ENCODE measurements at places on chromosomes 11 and 22.

GRCh38 chr11:76641905-76642304, 28.6 kb downstream of the LRRC32 start:
- DNase-seq: no peak

GRCh38 chr11:5928811-5929210, 13.2 kb upstream of the OR56A3 start:
- no peak for DNase-seq

DNA sequence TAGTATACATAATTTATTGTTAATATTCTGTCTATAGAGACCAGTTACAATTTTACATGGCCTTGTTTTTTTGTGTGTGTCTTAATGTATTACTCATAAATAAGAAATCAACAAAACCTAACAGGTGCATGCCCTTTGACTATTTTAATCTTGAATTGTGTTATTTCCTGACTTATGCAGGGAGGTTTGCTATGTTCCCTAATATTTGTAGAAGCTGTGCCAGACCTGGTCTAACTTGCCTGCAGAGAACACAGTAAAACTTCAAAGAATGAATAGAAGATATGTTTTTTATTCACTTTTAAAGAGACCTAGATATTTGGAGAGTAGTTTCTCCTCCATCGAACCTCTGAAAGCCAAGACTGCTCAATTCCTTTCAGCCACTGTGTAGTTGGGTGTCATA, 234.7 kb downstream of the LUZP2 start:
- no peak for DNase-seq

DNA sequence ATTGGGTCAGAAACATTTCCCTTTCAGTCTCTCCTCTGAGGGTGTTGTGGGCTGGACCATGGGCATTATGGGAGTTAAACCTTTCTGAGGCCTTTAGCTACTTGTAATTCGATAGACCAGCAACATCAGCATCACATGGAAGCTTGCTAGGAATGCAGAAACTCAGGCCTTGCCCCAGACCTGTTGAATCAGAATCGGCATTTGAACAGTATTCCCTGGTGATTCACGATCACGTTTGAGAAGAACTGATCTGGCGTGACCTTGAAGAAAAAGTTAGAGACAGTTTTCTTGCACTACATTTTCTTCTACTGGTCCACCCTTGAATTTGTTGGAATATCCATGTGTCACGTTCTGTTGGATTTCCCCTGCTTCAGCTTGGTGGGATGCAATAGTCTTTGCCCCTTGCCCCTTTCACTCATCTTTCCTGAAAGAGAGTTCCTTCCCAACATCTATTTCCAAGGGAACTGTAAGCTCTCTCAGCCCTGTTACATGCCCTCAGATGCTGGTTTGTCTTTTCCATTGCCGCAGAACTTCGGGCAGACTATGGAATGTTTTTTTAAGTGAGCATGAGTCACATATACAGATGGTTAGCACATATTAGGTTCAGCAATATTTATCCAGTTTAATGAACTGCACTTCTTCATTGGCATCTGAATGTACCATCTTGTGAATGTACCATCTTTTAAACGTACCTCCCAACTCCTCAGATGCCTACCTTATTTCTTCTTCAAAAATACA, 23.9 kb downstream of the EHF start:
- no peak for DNase-seq

- no peak for DNase-seq
Observed at GRCh38 chr22:47105085-47105484, 342.6 kb downstream of the TBC1D22A start.

- no peak for DNase-seq
Observed at GRCh38 chr11:13128354-13128753, 119.2 kb downstream of the RASSF10 start.

- DNase-seq: no peak
Observed at GRCh38 chr22:34255042-34255441, 334.8 kb upstream of the LARGE1 start.

DNA sequence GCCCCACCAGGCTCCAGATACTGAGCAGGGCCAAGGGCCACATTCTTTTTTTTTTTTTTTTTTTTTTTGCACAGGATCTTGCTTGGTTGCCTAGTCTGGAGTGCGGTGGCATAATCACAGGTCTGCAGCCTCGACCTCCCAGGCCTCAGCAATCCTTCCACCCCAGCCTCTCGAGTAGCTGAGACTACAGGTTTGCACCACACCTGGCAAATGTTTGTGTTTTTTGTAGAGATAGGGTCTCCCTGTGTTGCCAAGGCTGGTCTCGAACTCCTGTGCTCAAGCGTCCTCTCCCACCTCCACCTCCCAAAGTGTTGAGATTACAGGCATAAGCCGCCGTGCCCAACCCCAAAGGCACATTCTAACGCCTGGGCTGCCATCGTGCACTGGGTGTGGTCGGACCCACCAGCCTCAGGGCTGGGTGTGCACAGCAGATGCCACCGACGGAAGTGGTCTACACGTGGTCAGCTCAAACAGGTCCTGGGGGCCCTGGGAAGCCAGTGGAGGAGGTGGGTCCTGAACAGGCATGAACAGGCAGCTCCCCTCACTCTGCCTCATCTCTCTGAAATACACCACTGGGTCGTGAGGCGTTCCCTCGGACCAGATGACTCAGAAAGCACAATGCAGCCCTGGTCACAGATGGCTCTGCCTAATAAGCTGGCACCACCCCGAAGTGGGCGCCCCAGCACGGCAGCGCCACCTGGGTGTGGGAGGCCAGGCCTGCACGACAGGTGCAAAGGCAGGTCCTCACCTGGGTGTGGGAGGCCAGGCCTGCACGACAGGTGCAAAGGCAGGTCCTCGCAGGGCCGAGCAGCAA, 5.1 kb upstream of the B4GALNT4 start:
- peak; percentile 91 for DNase-seq

DNA sequence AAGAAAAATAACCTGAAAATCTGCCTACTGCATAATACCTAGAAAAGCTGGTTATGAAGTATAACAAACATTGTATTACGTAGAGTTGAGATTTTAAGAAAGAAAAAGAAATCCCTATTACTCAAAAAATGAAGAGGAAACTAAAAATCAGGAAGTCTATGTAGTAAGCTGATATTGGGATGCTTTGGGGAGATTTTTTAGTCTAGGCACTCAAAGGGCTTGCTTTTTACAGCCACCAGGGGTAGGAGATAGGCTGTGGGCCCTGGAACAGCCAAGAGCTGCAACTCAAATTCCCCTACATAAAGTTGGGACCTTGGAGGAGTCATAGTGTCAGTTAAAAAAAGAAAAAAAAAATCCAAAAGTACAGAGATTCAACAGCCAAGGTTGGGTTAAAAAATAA, 90.4 kb downstream of the RELT start:
- no peak for DNase-seq

GRCh38 chr11:95647355-95647754, 142.2 kb downstream of the FAM76B start:
- DNase-seq: no peak

GRCh38 chr11:114953039-114953438, 274.7 kb downstream of the NXPE2 start:
- no peak for DNase-seq

DNA sequence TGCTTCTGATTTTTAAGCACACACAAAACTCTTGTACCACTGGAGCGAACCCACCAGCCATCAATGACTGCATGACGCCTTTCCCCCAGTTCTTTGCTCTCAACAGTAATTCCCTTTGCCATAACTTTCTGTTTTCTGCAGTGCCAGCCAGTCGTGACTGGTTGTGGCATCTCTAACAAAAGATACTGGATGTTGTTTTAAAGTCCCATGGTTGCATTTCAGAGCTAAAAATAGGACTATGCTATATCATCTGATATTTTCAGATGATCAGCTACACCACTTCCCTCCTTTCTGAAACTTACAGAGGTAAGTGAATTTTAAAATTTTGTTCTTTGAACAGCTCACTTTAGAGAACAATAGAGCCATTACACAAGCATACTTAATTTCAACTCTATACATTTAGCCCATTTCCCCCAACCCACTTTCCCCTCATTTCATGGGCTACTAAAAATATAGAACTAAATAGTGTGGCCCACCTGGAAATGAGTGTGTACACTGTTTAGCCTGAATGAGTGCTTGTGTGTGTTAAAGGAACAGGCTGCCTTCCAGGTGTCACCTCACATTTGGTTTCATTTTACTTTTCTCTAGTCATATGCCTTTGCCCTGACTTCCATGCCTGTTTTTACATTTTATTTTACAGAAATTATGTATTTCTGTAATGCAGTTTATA, 136.9 kb upstream of the ZC3H12C start:
- DNase-seq: no peak

DNA sequence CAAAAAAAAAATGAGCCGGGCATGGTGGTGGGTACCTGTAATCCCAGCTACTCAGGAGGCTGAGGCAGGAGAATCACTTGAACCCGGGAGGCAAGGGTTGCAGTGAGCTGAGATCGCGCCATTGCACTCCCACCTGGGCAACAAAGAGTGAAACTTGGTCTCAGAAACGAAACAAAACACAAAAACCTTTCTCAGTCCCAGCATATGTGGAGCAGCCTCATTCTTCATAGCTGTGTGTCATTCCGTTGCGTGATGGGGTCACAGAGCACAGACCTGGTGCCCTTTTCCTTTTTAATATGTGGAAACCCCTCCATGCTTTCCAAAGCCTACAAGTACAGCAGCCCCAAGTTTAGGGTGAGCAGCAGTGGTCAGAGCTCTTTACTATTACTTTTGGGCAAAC, 13.7 kb downstream of the PEX26 start:
- no peak for DNase-seq

DNA sequence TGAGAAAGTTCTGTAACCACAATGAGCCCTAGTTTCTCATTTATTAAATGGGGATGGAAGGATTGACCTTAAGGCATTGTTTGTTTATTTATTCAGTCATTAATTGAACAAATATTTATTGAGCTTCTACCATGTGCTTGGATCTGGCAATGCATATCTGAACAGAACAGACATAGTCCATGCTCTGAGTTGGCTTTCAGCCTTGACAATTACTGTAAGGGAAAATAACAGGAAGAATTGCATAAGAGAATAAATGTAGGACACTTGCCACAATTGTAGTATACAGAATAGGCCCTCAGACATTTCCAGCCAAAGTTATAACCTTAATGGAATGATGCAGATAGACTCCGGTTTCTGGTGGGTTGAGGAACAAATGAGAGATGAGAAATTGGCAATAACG, 160.5 kb upstream of the TTC12 start:
- no peak for DNase-seq

DNA sequence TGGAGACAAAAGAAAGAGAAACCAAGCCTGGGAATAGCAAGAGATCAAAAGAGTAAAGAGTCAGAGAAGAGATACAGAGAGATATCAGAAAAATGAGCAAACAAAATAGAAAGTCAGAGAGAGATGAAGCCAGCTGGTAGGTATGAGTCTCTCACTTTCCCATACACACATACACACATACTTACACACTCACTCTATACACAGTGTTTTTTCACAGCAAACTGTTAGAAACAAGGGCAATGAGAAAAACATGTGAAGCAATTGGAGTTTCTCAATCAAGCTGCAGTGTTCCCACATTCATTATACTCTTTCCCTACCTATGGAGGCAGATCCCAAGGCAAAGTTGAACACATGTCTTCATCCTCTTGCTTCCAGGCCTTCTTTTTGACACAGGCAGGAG, 2.6 kb upstream of the NLRP10 start:
- no peak for DNase-seq

- DNase-seq: no peak
Observed at GRCh38 chr22:39243439-39244135, 1.2 kb downstream of the PDGFB start.

DNA sequence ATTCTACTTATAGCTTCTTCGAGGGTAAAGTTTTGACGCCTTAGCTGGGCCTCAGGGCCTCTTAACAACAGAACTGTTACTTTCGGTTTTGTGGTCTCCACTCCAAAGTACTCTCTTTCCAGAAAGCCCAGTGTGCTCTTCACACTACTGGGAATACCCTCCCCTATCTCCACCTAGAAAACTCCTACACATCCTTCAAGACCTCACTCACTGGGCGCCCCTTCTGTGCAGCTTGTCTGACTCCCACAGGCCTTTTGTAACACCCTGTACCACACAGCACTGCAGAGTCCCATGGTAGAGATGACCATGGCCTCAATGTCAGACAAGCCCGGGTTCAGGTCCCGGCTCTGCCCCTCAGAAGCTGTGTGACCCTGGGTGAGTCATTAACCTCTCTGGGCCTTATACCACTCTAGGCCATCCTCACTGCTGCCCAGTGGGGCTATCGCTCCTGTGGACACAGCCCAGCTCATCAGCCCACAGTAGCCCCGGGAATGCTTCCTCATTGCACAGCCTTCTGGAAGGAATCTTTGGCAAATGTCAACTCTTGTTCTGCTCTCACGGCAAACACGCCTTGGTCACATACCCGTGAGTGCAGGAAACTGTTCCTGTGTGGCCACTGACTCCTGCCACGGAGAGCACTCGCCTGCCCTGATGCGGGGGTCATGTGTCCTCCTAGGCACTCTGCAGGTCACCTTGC, 51.4 kb downstream of the SHISAL1 start:
- no peak for DNase-seq

GRCh38 chr11:762421-763072, 14.7 kb downstream of the GATD1 start:
- peak; percentile 76 for DNase-seq

- DNase-seq: no peak
Observed at GRCh38 chr11:35235936-35236666, 97.1 kb downstream of the CD44 start.

DNA sequence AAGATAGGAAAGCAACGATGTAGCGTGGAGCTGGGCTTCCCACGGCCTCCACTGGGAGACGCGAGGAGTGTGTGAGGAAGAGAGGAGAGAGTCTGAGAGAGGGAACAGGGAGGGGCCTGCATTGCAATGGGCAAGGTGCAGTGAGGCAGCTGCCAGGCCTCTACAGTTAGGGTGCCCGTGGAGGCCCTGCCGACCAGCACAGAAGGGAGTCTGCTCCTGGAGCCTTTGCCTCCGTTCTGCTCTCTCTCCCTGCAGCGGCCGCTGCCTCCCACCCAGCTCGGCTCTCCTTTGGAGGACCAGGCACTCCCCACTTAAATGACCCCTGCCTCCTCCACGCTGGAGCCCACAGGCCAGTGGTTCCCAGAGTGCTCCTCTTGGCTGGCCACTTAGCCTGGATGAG, 181.7 kb downstream of the EFCAB6 start:
- DNase-seq: no peak

DNA sequence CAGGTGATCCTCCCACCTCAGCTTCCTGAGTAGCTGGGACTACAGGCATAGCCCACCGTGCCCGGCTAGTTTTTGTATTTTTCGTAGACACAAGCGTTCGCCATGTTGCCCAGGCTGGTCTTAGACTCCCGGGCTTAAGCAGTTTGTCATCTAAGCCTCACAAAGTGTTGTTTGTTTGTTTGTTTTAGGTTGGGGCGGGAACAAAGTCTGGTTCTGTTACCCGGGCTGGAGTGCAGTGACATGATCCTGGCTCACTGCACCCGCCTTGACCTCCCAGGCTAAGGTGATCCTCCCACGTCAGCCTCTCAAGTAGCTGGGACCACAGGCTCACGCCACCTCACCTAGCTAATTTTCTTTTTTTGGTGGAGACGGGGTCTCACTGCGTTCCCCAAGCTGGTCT, 12.6 kb downstream of the IRF7 start:
- DNase-seq: no peak

DNA sequence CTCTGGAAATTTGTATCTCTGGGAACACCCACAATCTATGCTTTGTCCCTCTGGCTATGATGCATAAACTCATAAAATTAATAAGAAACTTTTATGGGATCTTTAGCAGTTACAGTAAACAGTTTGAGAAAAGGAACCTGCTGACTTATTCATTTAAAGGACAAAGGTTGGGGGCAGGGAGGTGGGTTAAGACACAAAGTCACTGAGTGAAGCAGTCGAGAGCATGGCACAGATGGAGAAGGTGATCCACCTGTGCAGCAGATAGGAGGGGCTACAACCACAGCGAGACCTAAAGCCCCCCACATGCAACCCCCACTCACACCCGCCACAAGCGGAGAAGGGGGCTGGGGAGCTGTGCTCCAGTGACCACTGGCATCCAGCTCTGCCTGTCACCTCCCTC, 45.0 kb downstream of the SMCO4 start:
- no peak for DNase-seq

GRCh38 chr11:103744496-103745153, 291.8 kb upstream of the DDI1 start:
- no peak for DNase-seq
